Hypothalamus (tissue), 51 donors: ENCODE measurements at places on chromosomes 3 and 15.

DNA sequence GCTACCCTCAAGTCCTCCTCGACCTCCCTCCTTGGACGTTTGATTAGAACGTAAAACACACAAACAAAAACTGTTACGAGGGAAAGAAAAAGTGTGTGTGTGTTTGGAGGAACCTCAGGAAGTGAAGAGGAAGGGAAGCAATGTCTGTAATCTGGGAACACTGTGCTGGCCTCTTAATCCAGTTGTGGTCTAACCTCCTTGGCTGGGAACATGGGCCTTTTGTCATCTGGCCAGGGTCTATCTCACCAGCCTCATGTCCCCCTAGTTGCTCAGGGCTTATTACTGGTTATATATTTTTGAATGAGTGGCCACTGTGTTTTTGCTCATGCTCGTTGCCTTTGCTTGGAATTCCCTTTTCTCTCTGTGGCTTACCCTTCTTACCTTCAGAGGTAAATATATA lies 89.0 kb upstream of the RASGRF1 start:
- DNase-seq: no peak

- DNase-seq: peak; percentile 10
Measured at GRCh38 chr3:126465928-126466544, 9.7 kb downstream of the ZXDC start.

GRCh38 chr15:69794645-69795469 lies 302.9 kb downstream of the TLE3 start:
- DNase-seq: no peak

DNA sequence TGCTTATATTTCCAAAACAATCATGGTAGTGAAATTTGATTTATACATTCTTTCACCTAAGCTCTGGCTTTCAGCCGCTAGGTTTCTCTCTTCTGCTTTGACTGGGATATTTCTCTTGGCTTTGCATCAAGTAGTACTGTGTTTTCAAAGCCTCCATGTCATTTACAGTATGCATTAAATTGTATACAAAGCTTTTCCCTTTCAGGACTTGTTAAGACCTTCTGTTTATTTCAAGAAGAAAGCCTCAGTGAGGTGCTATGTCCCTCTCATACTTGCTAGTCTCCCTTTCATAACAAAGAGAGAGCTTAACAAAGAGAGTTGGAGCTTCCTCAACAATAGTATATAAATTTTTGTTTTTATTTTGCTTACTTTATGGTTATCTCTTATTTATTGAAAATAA lies 84.2 kb upstream of the SLC25A26 start:
- no peak for DNase-seq

DNA sequence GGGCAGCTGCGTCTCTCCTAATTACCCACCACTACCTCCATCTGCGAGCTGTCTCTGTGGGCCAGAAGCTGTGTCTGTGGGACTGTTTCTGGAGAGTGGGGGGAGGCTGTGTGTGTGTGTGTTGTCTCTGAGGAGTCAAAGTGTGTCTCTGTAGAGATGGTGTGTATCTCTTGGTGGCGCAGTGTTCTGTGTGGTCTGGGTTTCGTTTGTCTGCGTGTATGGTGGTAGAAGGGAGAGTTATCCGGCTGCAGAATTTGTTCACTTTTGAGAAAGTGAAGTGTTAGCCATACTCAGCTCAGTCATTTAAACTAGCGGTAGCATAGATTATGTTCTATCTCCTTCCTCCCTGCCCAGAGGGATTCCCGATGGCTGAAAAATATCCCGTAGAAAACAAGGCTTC lies 2.2 kb downstream of the MYRIP start:
- no peak for DNase-seq

- no peak for DNase-seq
Measured at GRCh38 chr3:171172070-171172469, 145.6 kb upstream of the SLC2A2 start.

DNA sequence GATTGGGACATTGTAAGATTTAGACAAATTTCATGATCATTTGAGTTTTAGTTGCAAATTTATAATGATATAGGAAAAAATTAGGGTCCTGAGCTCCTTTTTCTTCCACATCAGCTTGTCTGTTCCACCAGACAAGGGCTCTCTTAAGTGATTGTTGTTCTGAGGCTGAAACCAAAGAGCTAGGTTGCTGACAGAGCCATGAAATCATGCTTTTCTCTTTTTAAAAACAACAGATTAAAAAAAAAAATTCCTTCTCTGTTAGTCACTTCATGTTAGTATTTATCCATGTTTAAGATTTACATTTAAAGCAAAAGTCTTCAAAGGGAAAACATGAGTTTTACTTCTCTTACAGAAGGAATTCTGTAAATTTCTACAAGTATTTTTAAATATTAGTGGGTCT lies 56.8 kb downstream of the ATP2C1 start:
- DNase-seq: no peak

- DNase-seq: no peak
Measured at GRCh38 chr15:100879464-100880138, at the start of gene ALDH1A3. TSS of gene ALDH1A3 (plus strand) at chr15:100879831. CDS start at chr15:100879908, 77 bp downstream.

DNA sequence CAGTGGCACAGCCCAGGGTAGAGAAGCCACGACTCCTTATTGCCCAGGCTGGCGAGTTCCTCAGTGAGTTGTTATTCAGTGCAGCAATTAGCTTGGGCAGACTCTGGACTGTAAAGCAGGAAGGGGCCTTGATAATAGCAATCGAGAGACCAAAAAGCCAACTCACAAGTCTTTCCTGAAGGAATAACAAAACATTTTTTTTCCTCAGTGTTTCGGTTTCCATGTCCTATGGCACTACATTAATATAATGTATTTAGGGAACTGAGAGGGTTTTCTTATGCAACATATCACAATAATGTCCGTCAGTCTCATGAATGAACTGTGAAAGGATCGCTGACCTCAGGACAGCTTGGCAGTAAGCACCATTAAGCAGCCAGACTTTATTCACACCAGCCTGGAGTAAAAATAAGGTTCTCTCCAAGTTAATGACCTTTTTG lies 248.9 kb upstream of the TBL1XR1 start:
- no peak for DNase-seq

DNA sequence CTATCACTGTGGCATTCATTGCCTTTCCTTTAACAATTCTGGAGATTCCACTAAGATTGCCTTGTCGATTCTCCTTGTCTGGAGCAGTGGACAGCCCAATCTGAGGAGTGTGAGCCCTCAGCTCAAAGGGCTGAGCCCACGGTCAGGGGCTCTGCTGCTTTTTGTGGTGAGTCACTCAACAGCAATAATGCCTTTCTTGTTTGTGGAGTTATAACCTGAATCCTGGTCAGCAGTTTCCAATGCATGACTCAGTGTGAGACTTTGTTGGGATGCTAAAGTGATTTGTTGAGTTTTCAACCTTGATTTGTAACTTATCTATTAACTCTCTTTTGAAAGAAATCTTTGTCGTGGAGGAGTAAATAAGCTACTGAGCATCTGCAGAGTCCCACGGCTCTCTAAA lies 183.5 kb downstream of the TJP1 start:
- no peak for DNase-seq

GRCh38 chr3:192128060-192128459 lies 599.3 kb downstream of the FGF12 start:
- no peak for DNase-seq

DNA sequence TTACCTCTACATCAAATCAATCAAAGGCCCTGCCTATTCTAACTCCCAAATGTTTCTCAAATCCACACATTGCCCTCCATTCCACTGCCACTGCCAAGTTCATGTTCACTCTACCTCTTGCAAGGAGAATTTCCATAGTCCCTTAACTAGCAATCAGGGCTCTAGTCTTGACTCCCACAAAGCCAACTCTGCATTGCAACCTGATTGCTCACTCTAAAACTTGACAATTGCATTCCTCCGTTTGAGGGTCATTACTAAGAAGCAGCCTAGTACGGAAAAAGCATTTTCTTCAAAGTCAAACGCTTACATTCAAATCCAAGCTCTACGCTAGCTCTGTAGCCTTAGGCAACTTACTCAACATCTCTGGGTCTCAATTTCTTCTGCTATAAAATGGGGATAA lies 1.2 kb downstream of the CPA3 start:
- no peak for DNase-seq

- DNase-seq: no peak
Measured at GRCh38 chr3:110174908-110175307, 837.6 kb upstream of the DPPA4 start.

- DNase-seq: no peak
Measured at GRCh38 chr15:67953299-67953698, 100.8 kb upstream of the PIAS1 start.

GRCh38 chr3:123779655-123780231 lies 104.4 kb downstream of the MYLK start:
- DNase-seq: no peak

DNA sequence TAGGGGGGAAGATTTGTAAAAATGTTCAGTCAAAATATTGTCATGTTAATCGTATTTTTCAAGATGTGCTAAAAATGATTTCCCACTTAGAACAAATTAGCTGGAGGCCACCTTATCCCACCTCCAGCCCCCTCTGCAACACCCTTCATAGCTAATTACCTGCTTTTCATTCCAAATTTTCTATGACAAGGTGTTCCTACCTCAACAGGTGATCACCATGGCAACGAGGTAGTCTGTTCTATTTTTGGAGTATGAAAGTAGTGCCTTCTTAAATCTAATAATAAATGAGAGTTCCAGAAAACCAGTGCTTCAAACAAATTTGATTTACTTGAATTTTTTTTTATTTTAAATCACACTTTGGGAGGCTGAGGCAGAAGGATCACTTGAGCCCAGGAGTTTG lies 149.8 kb downstream of the FNDC3B start:
- no peak for DNase-seq

- DNase-seq: no peak
Measured at GRCh38 chr15:62099094-62099601, 32.4 kb downstream of the C2CD4A start.

DNA sequence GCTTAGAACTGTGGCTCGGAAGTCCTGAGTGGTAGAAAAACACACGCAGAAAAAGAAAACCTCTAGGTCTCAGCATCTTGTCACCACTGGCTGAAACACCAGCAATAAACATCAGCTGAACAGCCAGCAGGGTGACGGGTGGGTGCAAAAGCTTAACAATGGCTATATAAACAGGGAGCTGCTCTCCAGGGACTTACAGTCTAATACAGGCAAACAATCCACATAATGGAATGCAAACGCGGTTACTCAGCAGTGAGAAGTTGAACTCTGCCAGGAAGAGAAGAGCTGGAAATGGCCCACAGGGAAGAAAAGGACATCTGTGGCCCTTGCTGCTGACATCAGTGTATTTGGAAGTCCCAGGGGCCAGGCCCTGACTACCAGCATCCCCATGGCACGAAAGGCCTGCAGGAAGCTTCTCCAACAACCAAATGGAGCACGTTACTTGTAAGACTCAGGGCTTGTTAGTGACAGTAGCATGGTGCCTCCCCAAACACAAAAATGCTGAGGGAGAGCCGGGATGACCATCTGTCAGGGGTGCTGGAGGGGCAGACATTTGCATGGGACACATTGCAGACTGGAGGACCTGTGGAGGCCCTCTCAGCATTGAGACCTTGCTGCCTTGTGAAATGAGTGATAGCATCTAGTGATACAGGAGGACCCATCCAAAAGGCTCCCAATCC lies 3.0 kb downstream of the HEG1 start:
- no peak for DNase-seq

- peak; percentile 40 for DNase-seq
Measured at GRCh38 chr3:15279671-15280402, 52.5 kb downstream of the SH3BP5 start.

- no peak for DNase-seq
Measured at GRCh38 chr15:74050127-74050526, 32.2 kb downstream of the GOLGA6A start.

DNA sequence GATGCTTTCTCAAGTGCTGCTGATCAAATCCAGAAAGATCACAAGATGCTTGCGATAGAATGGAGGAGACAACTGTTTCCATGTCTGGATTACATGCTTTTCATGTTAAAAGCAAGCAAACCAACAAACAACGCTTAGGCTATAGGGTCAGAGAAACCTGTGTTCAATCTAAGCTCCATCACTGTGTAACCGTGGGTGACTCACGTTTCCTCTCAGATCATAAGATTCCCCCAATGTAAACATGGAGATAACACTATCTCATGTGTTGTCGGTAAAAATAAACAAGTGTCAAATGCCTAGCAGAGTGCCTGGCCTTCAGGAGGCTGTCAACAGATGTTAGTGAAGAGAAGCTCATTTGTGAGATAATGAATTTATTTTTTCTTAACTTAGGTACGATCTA lies 907.8 kb downstream of the NTRK3 start:
- no peak for DNase-seq

GRCh38 chr3:98565237-98565643 lies 28.2 kb downstream of the CPOX start:
- DNase-seq: no peak

GRCh38 chr15:45594319-45594718 lies 7.1 kb downstream of the BLOC1S6 start:
- no peak for DNase-seq

DNA sequence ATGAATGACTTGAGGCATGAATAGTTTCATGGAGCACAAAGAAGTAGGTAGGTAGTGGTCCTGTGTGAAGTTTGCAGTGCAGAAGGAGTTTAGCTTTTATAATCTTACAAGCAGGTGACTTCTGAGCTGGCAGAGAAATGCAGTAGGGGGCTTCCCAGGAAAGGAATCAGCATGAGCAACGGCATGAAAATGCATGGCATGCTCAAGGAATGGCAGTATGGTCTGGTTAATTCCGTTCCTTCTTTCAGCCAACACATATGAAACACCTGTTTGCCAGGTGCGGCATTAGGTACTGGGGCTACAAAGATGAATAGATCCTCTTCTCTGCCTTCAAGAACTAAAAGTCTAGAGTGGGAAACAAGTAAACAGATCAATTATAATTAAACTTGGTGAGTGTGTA lies 138.0 kb upstream of the BHLHE40 start:
- DNase-seq: no peak

DNA sequence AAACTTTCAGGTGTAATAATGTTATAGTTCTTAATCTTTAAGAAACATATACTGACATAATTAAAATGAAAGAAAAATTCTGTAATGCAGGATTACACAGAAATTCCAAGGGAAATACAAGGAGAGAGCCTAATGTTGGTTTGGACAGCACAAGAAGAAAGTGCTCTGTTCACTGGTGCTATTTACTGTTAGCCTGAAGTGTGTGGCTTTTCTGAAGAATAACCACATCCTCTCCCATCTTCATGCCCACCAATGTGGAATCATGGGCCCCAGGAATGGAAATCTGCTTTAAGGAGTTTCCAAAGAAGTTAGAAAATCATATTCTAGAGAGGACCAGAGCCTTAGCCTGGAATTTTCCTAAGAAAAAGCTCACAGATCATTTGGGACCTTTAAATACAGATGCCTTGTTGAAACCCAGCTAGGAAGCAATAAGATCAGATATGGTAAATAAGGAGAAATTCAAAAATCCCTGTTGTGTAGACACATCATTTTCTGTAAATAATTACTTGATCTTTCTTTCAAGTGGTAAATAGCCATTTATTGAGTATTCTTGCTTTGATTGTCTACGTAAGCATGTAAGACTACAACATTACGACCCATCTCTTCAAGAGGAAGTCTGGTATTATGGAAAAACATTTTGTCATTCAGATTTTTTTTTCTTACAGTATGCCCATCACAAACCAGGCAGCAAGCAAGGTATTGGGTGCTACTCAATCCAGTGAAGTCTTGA lies 10.3 kb upstream of the USP50 start:
- no peak for DNase-seq
